ENCODE measurements at places on chromosomes 16 and 17. TPM values are rescaled to one million over a fixed set of nuclear protein-coding genes. Genes with fewer than 3 reads are reported as not detected.

Gene NT5C
- 33.5 TPM for total RNA-seq

Gene DNAH9
- total RNA-seq, result 2.2 TPM

DNA sequence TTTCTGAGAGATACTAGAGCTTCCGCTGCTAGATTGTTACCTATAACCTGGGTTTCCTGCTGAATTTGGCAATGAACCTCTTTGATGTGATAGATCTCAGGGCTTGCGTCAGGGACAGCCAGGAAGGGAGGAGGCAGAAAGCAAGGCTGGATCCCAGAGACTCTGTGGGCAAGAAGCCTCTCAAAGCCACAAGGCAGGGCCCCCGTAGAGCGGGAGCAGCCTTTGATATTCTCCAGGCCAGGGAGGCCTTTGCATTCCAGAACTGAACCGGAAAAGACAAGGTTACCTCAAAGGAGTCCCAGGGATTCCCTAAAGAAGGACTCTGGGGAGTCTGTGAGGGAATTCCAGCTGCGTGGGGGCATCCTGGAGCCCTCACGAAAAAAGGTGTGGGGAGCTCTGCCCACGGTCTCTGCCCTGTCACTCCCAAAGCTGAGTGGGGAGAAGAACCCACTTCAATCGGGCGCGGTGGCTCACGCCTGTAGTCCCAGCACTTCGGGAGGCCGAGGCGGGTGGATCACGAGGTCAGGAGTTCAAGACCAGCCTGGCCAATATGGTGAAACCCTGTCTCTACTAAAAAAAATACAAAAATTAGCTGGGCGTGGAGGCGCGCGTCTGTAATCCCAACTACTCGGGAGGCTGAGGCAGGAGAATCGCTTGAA, 14.3 kb upstream of the SCIMP start:
- DNase-seq, result no peak

DNA sequence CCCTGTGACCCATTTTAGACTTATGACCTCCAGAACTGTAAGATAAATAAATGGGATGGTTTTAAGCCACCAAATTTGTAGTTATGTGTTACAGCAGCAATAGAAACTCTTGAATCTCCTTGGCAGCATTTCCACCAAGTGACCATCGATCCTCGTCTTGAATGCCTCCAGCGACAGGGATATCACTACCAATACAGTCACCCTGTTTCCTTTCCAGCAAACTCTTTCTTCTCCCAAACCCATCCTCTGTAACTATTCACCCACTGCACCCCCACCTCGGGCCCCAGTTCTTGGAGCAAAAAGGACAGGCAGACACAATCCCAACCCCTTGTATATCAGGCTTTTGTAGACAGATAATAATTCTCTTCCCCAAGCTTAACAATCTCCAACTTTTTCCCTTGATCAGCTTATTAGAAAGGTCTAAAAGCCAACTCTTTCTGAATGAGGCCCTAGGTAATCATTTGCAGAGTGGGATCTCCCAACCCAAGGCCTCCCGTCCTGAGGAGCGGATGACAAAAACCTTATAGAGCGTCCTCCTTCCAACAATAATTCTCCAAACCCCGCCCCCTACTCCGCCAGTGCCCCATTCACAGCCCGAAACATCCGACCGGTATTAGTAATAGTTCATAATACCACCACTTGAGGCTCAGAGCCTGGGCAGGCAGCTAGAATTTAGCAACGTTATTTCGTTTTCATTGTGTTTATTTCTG, 14.7 kb upstream of the PLLP start:
- DNase-seq, result peak; percentile 68

DNA sequence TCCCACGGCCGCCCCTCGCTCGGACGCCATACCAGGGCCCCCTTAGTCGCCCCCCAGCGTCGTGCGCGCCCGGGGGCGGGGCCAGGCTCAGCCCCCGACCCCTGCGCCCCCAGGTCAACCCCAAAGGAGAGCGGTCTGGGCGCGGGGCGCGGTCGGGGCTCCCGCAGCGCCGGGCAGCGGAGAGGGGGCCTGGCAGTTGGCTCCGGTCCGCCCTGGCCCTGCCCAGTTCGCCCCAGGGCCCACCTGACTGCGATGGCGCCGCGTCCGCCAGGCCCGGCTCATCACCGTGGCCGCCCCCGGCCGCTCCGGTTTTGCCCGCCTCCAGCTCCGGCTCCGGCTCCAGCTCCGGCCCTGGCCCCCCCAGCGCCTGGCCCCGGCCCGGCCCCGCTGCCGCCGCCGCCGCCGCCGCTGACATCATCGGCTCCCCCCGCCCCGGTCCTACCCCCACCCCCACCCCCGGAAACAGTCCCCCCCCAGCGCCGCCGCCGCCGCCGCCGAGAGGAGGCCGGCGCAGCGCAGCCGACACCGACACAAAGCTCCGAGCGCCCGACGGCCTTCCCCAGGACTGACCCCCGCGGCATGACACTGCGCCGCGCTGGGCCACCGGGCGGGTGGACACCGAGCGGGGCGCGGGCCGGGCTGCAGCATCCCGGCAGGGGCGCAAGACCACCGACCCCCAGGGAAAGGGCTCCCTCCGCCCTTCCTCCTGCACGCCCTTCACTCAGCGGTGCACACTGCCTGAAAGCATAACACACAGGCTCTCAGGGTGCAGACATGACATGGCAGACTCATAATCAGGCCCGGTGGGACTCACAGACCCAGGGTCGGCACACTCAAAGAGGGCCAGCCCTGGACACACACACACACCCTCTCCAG, at the start of gene ZBTB4:
TSS of gene ZBTB4 (minus strand) at position 419 of the 876 bp plus-strand sequence. CDS start 12,830 bp downstream, outside the sequence.
- no peak for DNase-seq

- DNase-seq, result no peak
Observed at GRCh38 chr17:74872313-74873036, at the start of gene FDXR. FDXR (minus strand) TSS chr17:74872994; CDS start chr17:74872944, 50 bp downstream.

DNA sequence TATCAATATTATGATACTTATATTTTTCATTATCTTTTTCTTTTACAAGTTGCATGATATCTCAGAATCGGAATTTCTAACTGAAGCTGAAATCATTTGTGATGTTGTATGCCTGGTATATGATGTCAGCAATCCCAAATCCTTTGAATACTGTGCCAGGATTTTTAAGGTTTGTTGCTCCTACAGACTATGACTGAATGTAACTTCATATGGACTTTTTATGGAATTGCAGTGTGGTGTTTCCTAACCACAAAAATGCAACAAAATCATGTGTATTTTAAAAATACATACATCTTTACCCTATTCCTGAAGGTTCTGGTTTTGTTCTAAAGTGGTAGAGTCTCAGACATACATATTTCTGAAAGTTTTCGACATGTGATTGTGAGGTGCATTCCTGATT, 58.8 kb upstream of the RHBDL3 start:
- DNase-seq, result no peak

GRCh38 chr16:67177743-67178699, 5.7 kb downstream of the MATCAP1 start:
- DNase-seq, result no peak
